ENCODE measurements at places on chromosomes 4 and X.

- DNase-seq, result no peak
These were observed 8.8 kb downstream of the PPM1K start for GRCh38 chr4:88275516-88275915.

GRCh38 chr4:148779771-148780170 lies 337.6 kb upstream of the NR3C2 start:
- no peak for DNase-seq

GRCh38 chr4:185799442-185799841 lies 12.6 kb downstream of the SORBS2 start:
- DNase-seq, result no peak

DNA sequence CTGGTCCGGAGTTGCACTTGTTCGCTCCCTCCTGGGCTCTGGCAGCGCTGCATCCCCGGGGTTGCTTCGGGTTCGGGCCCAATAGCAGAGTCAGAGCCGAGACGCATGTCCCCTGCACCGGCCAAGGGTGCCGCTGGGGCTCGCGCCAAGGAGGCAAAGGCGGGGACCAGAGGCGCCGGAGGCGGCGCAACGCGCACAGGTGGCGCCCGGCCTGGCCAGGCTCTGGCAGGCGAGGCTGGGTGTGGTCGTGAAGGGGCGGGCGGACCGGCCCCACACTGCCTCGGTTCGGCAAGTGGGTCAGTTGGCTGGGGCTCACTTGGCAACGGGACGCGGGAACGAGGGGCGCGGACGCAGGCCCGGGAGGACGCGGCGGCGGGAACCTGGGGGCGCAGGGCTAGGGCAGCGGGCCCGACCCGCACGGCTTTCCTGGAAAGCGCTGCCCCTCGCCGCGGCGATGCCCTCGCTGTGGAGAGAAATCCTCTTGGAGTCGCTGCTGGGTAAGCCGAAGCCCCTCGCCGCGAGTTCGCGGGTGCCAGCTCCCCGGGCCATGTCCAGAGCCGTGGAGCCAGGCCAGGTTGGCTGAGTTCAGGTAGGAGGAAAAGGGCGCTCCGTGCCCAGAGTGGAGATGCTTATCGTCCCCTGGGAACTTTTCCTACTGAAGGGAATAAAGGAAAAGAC lies at the start of gene CWH43:
CWH43 (plus strand) TSS at position 300 of the 678 bp plus-strand sequence; CDS start at position 455, 155 bp downstream.
- DNase-seq, result no peak

DNA sequence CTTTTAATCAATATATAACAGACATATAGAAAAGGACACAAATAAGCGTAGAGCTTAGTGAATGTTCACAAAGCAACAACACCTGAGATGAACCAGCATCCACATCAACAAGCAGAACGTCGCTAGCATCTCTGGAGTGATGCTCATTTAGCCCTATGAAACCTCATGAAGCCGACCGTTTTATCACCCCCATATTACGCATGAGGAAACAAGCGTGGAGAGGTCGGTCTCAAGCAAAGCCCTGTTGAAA lies 524 bp upstream of the RPS3A start:
- no peak for DNase-seq

GRCh38 chrX:123455693-123456092 lies 271.6 kb downstream of the GRIA3 start:
- DNase-seq, result no peak

GRCh38 chrX:148928811-148929210 lies 428.4 kb downstream of the AFF2 start:
- no peak for DNase-seq

DNA sequence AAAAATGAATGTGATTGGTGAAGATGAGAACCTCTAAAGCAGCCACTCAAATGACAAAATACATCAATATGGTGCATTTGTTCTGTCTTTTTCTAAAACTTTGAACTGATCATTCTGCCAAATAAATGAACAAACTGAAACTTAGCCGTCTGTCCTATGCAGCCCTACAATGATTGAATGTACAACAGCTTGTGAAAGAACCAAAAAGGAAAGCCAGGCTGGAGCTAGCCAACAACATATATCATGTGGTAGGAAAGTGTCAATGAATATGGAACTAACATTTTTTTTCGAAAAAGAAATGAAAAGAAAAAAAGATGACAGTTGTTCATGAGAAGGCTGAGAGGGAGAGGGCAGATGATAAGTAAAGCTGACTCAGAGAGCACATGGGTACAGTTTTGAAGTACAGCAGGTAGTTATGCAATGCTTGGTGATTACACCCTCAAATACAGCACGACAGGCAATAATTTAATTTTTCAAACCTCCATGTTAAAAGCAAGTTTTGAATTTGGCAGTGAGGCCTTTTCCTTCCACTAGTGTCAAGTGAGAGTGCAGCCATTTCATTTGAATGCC lies 21.2 kb upstream of the SLC7A11 start:
- no peak for DNase-seq

DNA sequence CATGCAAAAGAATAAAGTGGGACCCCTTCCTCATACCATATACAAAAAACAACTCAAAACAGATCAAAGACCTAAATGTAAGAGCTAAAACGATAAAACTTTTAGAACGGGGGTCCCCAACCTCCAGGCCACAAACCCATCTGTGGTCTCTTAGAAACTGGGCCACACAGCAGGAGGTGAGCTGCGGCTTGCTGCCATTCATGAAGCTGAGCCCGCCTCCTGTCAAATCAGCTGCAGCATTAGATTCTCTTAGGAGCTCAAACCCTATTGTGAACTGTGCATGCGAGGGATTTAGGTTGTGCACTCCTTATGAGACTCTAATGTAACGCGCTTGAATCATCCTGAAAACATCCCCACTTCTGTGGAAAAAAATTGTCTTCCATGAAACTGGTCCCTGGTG lies 7.0 kb upstream of the GATA1 start:
- no peak for DNase-seq

DNA sequence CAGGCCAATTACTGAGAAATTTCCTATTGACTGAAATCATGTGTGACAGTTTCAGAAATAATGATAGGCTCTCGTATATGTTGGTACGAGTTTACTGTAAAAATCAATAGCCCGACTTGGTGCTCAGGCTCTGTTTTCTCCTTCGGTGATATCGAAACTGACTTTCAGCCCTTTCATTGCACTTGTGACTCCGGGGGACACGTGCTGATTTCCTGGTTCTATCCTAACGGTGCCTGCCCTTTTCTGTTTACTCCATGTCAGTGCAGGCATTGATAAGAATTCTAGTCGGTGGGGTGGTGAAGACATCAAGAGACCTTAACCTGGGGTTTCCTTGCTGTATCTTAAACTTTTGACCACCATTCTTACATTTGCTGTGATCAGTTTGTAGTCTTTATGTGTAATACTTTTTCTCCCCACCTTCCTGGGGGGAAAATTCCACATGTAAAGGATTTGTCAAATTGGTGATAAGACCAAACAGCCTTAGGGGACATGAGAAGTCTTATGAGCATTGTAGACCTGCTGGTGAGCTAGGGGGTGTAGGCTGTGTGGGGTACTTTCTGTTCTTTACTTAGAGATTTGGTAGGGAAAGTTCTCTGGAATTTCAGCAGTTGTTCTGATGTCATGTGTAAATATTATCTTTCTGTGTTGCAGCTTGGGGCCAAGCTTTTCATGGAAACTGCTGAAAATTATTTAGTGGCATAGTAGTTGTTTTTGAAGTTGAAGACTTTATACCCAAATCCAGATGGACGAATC lies 52.7 kb downstream of the TMEM131L start:
- DNase-seq, result no peak

DNA sequence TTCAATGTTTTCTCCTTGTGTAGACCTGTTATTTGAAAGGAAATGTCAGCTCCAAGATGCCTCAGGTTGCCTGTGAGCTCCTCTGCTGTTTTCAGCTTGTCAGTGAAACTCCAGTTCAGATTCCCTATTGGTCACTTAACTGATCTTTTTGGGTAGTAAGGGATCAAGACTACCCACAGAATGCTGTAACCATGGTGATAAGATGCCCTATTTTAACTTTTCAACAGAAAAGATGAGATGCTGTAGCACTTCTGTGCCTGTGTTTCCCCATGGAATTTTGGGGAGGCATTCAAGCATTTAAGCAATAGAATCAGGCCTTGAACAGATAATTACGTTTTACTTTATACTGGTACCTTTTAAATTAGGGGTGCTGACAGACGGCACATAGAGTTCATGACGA lies 106.6 kb upstream of the H2AZ1 start:
- no peak for DNase-seq

DNA sequence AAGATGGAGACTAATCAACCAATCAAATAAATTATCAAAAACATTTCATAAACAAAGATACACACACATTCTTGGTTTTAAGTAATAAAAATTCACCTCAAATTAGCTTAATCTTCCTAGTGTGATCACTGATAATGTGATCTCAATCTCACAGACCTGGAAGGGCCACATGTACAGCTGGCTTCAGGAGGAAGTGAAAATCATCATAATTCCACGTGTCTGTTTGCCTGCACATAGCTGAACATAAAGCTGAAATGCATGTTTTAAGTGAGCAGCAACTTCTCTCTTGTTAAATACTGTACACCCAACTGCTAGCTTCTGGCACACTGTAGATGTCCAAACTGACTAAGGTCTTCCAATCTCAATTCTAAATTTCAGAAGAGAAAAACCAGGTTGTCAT lies 53.8 kb downstream of the ARHGAP6 start:
- no peak for DNase-seq

DNA sequence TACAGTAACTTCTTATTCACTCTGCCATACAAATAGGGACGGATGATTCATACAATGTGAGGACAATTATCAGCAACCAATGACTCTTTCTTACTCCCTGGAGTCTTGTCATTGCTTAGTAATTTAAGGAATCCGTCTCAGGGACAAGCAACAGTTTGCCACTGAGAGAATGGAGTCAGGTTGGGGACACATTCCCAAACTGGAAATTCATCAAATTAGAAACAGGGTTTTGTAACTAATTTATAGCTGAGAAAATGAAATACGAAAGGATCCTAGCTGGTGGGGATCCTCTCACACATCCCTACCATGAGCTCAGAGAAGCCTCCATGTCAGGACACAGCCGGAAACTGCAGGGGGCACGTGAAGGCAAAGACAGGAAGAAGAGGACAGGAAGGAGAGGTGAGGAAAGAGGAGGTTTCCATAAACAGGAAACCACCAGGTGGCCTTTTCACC lies 50.4 kb upstream of the KDR start:
- no peak for DNase-seq

DNA sequence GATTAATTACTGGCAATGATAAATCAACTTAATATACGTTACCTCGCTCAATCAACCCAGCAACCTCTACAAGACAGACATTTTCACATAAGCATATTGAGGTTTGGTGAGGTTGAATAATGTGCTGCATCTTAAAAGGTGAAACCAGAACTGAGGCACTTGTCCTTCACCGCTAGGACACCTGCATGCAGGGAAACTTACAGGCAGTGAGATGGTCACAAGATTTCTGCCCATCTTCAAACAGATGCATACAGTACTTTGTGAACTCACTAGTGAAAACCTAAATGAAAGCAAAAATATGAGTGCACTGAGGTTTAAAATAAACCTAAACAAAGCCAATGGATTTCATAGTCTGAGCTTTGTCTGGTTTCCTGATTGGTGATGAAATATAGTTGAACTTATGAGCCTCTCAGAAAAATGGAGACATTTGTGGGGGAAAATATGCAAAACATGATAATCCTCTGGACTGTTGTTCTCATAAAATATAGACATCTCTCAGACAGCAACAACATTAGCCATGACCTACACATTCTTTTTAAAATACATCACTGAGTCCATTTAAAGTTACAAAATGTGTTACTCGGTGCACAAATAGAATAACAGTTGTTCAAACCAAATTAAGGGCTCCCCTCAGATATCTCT lies 20.9 kb upstream of the PRSS12 start:
- no peak for DNase-seq

- no peak for DNase-seq
These were observed 121.0 kb downstream of the SORCS2 start for GRCh38 chr4:7313347-7313811.

DNA sequence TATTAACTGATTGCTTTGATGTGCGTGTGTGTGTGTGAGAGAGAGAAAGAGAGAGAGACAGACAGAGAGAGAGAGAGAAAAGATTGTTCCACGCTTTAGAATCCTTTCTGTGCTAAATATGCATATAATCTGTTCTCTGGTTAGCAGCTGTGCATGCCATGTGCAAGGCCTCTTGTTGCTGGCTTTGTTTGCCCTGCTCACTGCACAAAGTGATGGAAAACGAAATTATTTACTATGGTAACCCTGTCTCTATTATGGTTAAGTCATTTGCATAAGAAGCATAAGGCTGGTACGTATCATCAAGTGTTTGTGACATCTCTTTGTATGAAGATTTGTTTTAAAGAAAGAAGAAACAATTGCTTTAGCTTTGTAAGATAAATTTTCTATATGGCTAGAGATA lies 190.2 kb upstream of the POF1B start:
- DNase-seq, result no peak

DNA sequence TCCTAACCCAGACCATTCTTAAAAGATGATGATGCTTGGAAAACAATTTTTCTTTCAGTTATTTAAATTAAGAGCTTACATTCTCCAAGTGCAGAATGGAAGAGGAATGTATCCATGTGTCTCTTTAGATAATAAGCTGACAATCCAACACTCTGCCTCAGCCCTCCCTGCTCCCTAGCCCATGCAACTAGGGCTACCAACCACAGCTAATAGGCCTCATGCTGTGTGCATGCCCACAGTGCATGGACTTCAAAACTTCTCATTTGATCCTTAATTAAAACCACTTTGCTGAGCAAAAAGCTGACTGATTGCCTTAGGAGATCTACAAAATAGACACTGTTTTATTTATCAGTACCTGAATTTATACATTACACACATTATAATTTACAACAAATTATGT lies 473.9 kb downstream of the GALNTL6 start:
- no peak for DNase-seq

DNA sequence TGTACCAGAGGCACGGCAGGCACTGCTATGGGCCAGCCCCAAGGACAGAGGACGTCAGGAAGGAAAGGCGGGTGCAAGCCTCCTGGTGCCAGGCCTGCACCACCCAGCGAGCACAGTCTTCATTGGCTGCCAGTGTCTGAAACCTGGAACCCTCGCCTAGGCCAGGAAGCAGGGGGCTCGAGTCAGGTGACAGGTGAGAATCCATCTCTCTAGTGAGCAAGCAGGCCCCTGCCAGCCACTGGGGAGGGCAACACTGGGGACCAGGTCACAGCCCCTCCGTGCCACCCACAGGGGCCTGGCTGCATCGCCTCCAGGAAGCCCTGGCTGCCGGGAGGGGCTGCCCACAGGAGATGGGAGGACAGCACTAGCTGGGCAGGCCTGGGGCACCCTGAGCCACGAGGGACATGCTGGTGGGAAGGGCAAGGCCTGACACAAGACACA lies 6.9 kb upstream of the HAUS3 start:
- DNase-seq, result no peak

DNA sequence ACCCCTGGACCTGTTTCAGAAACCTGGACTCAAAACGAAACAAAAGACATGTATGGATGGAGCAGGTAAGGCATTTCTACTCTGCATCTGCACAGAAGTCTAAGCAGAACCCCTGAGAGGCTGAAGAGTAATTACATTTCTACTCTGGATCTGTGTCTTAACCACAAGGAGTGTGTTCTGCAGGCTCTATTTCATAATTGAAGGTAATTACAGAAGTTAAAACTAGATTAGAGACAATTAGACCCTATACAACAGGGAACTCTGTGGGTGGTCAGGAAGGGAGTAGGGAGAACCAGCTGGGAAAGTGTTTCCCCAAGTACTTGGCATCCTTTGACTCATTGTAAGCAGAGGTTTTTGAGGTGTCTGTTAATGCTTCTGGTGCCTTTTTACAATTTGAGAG lies 69.8 kb downstream of the IGSF1 start:
- no peak for DNase-seq
